GM12878 (cell line): ENCODE measurements at places on chromosomes 1 and 21. TPM values are rescaled to one million over a fixed set of nuclear protein-coding genes. Genes with fewer than 3 reads are reported as not detected.
A peak's percentile ranks its signal among the peaks of the same experiment; 100 is the strongest.

DNA sequence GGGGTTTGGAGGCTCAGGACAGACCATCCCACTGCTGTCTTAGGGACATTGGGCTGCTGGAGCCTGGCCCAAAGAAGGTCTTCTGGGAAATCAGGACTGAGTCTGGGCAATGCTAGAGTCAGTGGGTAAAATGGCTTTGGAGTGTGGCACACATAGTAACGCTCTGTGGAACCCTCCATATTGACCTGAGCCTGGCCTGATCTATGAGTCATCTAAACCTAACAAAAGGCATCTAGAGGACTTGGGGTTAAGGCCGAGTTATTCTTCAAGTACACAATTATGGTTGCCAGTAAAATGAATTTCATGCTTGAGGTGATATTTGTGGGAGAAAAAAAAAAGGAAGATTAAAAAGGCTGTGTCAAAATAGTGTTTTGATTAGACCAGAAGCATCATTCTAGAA, 77.7 kb downstream of the ST6GALNAC5 start:
- no peaks in the 10 kb centered on the region for H3K36me3 ChIP-seq
- no peak for DNase-seq
- H3K4me1 ChIP-seq, result no peaks in the 10 kb centered on the region

DNA sequence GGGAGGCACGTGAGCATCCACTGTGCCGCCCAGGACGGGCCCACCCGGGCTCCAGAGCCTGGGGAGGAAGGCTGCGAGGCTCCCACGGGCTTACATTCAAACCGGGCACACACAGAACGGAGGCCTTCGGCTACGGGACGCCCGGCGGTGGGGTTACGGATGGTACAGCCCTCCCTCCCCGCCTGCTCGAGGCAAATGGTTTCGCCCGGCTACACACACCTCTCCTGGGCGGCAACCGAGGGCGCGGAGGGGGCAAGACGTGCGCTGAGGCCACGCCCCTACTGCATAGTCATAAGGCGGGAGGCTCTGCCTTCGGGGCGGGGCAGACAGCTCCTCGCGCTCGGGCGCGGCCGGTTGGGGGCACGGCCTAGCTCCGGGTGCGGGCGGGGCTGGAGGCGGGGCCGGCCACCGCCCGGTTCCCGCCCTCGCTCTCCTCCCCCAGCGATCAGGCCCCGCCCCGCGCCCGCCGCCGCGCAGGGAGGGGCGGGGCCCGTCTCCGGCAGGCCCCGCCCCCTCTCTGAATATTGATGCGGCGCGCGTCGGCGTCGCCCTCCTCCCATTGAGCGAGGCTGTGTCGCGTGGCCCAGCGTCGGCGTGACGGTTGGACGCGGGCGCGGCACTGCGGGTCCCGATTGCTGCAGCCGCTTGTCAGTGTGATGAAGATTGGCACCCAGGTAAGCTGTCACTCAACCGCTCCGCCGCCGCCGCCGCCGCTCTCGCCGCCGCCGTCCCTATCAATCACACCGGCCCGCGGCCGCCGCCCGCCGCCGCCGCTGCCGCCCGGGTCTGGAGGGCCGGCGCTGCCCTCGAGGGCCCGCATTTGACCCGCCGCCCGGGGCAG, at the start of gene PKNOX1:
Gene PKNOX1, plus strand, starts transcription at position 572 of the 841 bp plus-strand sequence. CDS start 29,820 bp downstream, outside the sequence.
- H3K36me3 ChIP-seq, result 0 out of 2 replicates have a peak, but pooled peaks cover 2% of the 10 kb centered on the region
- peak within 1 kb of the TSS; percentile 94 for H3K27ac ChIP-seq
- no peaks in the 10 kb centered on the region for H3K27me3 ChIP-seq
- H3K4me3 ChIP-seq, result peak within 1 kb of the TSS; percentile 83
- H3K4me1 ChIP-seq, result peaks cover 8% of the 10 kb centered on the region

KCTD3 gene
- total RNA-seq, result 11.4 and 14.0 TPM in 2 replicates

SYT14 gene
- total RNA-seq, result not detected in 2 replicates

FMOD gene
- 0.19 and 0.26 TPM in 2 replicates for total RNA-seq

LIN28A gene
- total RNA-seq, result 0.58 and 0.59 TPM in 2 replicates

OR2T10 gene
- total RNA-seq, result not detected in 2 replicates
